ENCODE measurements at places on chromosomes 16 and 17. TPM values are rescaled to one million over a fixed set of nuclear protein-coding genes. Genes with fewer than 3 reads are reported as not detected.

MYO15A gene
- total RNA-seq: 0.42 TPM

PLXDC1 gene
- total RNA-seq: 1.9 TPM

SOCS3 gene
- total RNA-seq: 201 TPM

SYCE1L gene
- total RNA-seq: 3.8 TPM

TBC1D3G gene
- total RNA-seq: not detected

FBXL16 gene
- 8.2 TPM for total RNA-seq

SMIM22 gene
- not detected for total RNA-seq

ALOX15B gene
- not detected for total RNA-seq

TOB1 gene
- 51.9 TPM for total RNA-seq

SLX4 gene
- 13.0 TPM for total RNA-seq

KRT25 gene
- not detected for total RNA-seq

PDE6G gene
- total RNA-seq: 26.3 TPM

RASL10B gene
- total RNA-seq: 1.3 TPM

HOXB6 gene
- total RNA-seq: 0.25 TPM

NPIPB2 gene
- 11.0 TPM for total RNA-seq

MED1 gene
- total RNA-seq: 63.1 TPM

CCL1 gene
- total RNA-seq: 22.4 TPM

ABI3 gene
- total RNA-seq: 73.2 TPM

METTL2A gene
- total RNA-seq: 20.7 TPM

MRPS34 gene
- total RNA-seq: 112 TPM

PRAC1 gene
- total RNA-seq: not detected

PRAC2 gene
- not detected for total RNA-seq

HIC1 gene
- total RNA-seq: 105 TPM

DOK4 gene
- 3.6 TPM for total RNA-seq

P3H4 gene
- total RNA-seq: 3.4 TPM

RNF112 gene
- total RNA-seq: 0.96 TPM

APPBP2 gene
- total RNA-seq: 31.1 TPM

SEC14L5 gene
- not detected for total RNA-seq

SDR42E1 gene
- total RNA-seq: 8.5 TPM

TBC1D3 gene
- not detected for total RNA-seq

ABCC11 gene
- total RNA-seq: not detected

CSH2 gene
- total RNA-seq: not detected

RPL19 gene
- 1,679 TPM for total RNA-seq

STAC2 gene
- total RNA-seq: not detected

CTRB2 gene
- not detected for total RNA-seq

MSI2 gene
- 178 TPM for total RNA-seq

TMIGD1 gene
- total RNA-seq: not detected

ARRB2 gene
- total RNA-seq: 335 TPM

CDRT15 gene
- total RNA-seq: not detected

ST6GALNAC1 gene
- 1.1 TPM for total RNA-seq

CDH5 gene
- total RNA-seq: not detected

TP53TG3 gene
- not detected for total RNA-seq

LHX1 gene
- total RNA-seq: 0.07 TPM

KRTAP4-9 gene
- not detected for total RNA-seq

AOC3 gene
- 2.2 TPM for total RNA-seq

RBBP6 gene
- 61.1 TPM for total RNA-seq

EEF2K gene
- total RNA-seq: 25.2 TPM

MARVELD3 gene
- not detected for total RNA-seq

KRT222 gene
- not detected for total RNA-seq

LLGL2 gene
- 21.6 TPM for total RNA-seq

RSPRY1 gene
- 38.3 TPM for total RNA-seq

PABPN1L gene
- not detected for total RNA-seq

KRTAP4-5 gene
- not detected for total RNA-seq

Data from T-helper 1 cell treated with Interleukin-12 subunit alpha and Interleukin-12 subunit beta and Interleukin-4 antibody, amounts not matched to agents 30 ng/mL and 1 ng/mL, for 36 hours (primary cell).